T1000 (cell line): ENCODE measurements at places on chromosomes 5 and 9.

DNA sequence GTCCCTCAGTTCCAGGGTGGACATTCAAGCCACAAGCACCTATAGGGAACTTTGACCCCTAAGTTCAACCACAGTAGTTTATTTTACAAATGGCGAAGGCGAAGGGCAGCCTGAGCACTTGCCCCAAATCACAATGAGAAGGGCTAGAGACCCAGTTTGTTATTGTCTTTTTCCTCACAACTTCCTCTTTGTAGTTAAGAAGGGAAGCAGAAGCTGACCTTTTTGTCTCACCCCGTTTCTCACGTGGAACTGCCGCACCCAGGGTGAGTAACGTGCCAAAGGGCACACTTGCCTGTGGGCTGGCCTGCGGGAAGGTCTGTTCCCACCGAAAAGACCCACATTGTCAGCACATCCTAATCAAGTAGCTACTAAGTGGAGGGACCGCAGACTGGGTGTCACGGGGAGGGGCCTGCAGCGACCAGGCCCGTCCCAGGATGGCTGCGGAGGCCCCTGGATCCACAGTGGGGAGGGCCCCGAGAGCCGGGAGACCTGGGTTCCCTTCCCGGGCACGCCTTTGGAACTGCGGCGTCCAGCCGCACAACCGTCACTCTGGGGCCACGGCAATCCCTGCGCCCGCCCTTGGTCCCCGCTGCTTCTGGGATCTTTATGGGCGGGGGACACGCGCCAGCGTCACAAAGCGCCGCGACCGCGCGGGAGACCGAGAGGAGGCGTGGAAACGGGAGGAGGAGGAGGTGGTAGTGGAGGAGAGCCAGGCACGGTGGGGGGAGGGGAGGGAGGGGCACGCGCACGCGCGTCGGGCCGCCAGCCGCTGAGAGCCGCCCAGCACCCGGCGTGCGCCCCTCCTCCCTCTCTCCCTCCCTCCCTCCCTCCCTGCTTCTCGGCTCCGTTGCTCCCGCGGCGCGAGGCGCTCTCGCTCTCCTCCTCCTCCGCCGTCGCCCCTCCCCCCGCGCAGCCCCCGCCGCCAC, at the start of gene UBE2R2:
Gene UBE2R2 (plus strand): TSS at position 834 of the 926 bp plus-strand sequence. CDS start 598 bp downstream, outside the sequence.
- DNase-seq, result peak; percentile 85

DNA sequence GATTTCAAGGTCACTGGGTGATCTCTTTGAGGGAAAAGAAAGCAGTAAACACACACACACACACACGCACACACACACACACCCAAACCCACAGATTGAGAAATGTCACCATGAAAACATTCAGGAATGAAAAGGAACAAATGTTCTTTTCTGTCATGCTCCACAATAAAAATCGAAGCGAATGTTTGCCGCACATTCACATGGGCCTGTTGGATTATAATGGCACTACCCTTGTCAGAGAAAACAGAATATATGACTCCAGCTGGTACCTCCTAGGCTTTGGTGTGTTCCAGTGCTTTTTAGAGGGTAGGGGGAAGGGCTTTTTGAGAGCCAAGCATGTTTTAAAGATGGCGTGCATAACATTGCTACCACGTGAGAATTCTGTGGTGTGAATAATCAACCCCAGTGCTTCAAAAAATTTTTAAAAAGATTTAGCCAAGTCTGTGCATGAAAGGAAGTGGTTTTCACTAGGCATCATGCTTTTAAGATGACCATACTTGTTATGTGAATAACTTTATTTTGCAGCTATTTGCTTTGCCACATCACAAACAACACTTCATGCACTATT, 120.8 kb upstream of the ZNF608 start:
- no peak for DNase-seq

GRCh38 chr5:37580106-37580505, 201.0 kb downstream of the WDR70 start:
- no peak for DNase-seq

- no peak for DNase-seq
Observed at GRCh38 chr9:135045264-135045927, 42.1 kb upstream of the OLFM1 start.

DNA sequence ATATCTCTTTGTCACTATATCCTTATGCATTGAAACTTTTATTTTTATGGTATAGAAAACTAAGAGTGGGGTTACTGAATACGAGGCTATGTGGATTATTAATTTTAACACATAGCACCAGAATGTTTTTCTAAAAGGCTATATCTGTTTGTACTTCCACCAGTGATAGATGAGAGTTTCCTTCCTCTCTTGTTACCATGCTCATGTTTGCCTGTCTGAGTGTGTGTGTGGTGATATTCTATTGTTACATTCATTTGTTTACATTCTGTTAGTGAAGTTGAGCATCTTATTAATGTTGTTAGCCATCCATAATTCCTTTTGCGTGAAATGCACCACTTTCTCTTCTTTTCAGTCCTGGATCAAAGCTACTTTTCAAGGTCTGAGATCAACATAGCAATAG, 54.1 kb upstream of the ALDH1A1 start:
- no peak for DNase-seq

DNA sequence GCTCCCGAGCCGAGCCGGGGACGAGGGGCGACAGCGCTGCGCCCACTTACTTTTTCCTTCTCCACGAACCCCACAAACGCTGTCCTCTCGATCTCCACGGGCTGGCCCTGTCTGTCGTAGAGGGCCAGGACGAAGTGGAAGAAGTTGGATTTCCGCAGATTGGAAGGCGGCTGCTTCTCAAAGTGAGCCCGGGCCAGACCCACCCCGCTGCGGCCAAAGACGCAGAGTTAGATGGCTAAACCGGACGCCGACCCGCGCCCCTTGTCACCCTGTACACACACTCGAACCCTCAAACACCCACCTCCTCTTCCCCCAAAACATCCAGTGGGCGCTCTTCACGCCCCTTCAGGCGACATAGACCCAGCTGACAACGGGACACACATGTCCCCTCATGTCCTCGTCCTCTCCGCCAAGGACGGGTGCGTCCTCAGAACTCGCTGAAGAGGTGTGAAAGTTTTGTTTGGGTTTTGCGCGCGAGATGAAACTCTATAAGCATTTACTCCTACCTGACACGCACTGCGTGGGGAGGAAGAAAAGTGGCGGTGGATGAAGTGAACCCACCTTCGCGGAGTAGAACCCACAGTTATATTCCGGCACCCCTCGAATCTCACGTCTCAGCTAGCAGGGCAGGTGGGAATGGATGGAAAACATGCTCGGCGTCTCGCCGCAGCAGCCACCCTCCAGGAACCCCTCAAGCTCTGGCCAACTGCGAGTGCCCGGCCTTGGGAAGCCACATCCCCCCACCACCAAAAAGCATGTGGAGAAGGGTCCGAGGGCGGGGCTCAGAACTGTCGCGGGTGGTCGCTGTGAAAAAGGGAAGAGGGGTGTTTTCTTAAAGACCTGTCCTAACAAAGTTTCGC, 2.6 kb downstream of the EBF1 start:
- no peak for DNase-seq

- DNase-seq, result no peak
Observed at GRCh38 chr5:132478366-132478871, 12.2 kb downstream of the IRF1 start.

- DNase-seq, result no peak
Observed at GRCh38 chr5:141783005-141783946, 94.9 kb downstream of the PCDH1 start.

DNA sequence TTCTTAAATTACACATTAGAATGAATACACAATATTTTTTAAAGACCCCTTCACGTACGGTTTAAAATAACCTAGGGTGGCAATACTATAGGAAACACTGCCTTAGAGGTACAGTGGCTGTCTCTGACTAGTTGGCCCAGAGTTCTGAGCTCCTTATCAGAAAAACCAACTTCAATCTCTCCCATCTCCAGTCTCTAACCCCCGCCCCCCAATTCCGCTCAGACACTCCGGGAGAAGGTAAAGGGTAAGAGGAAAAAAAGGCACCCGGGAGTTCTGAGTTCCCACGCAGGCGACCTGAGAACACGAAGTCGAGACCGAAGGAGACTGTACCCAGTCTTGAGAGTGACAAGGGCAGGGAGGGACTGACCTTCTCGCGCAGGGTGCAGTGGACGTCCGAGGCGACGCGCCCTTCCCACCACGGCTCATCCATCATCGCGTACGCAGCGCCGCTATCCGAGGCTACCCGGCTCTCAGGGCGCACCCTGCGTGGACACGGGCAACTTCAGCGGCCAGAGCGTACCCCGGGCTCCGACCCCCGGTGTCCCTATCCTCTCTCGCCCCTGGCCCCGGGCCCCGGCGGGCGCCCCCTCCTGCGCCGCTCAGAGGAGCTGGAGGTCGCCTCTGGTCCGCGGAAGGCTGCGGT, 752 bp downstream of the CCNJL start:
- no peak for DNase-seq

DNA sequence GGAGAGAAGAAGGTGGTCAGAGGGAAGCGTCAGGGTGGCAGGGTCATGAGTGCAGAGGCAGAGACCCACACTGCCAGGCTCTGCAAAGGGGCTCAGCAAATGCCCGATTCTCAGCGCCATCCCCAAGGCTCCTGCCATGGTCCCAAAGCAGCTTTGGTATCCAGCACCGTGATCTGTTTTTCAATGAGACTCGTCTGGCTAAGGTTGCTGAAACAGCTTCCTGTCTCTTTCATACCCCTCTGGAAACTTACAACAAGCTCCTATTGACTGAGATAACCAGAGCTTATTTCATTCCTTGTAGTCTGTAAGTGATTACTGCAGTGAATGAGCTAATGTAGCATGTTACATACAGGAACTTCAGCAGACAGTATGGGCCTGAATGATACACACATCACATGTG, 568.6 kb upstream of the DAP start:
- no peak for DNase-seq

- DNase-seq, result no peak
Observed at GRCh38 chr9:97853056-97853843, at the start of gene FOXE1. FOXE1 (plus strand) TSS chr9:97853226; CDS start chr9:97853915, 689 bp downstream.

DNA sequence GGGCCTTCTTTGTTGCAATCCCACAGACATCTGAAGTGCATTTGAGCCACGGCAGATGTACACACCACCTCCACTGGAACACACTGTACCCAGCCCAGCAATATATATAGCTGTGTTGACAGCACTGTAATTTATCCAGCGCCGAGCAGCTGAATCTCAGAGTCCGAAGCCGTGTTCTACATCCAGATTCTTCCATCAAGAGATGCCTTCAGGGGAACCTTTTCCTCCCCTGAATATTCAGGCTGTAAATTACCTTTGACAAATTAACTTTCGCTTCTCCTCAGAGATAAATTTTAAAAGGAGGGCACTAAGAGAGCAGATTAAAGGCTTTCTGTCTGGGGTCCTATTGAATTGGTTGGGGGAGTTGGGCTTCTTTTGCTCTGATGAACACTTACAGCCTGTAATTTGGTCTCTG, 76.4 kb downstream of the ROR2 start:
- no peak for DNase-seq

DNA sequence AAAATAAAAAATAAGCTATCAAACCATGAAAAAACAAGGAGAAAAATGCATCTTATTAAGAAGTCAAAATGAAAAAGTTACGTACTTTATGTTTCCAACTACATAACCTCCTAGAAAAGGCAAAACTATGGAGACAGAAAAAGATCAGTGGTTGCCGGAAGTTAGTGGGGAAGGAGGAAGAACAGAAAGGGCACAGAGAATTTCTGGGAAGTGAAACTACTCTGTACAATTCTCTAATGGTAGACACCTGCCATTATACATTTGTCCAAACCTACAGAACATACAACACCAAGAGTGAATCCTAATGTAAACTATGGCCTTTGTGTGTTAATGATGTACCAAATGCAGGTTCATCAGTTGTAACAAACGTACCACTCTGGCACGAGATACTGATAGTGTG, 25.3 kb downstream of the SMU1 start:
- no peak for DNase-seq

- DNase-seq, result no peak
Observed at GRCh38 chr9:22405869-22406659, 40.6 kb upstream of the DMRTA1 start.
